ENCODE measurements at places on chromosomes 6 and 20.
A peak's percentile ranks its signal among the peaks of the same experiment; 100 is the strongest.

DNA sequence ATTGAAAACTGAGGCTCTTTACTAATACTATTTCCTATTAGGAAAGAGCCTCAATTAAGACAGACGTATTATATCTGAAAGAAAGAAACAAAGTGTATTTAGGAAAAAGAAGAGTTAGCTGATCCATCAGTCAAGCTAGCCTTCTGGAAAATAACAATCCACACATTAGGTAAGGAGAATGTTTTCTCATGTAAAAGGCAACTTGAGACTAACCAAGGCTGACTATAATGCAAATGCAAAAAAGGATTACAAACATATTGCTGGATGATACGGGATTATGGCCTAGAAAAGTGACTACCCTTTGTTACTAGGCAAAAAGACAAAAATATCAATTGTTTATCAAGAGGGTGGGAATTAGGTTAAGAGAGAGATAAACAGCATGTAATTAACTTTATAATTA is 176.9 kb downstream of the RFPL4B start:
- DNase-seq = no peak

DNA sequence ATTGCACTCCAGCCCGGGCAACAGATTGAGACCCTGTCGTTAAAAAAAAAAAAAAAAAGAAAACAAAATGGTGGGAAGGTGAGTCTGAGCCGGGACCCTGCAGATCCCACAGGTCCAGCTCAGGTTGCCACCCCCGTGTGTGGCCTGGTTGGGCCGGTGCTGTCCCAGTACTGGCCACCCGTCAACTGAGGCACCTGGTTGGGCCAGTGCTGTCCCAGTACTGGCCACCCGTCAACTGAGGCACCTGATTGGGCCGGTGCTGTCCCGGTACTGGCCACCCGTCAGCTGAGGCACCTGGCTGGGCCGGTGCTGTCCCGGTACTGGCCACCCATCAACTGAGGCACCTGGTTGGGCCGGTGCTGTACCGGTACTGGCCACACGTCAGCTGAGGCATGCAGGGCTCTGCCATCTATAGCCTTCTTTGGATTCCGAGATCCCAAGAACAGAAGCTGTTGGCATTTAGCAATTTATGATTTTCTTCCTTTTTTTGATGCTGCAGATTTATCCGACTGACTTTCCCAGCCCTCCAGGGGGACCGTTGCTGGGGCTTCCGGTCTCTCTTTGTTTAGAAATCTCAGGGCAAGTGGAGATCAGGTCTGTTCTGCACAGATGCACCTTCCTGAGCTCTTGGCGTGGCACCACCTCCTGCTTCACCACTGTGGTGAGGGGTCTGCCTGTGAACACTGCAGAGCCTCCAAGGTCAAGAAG is 113.8 kb downstream of the SYCP2 start:
- DNase-seq = no peak

- no peak for DNase-seq
Observed at GRCh38 chr6:25635886-25636317, 16.1 kb upstream of the SCGN start.

GRCh38 chr6:134373282-134373922 is 55.5 kb upstream of the SGK1 start:
- DNase-seq = no peak

DNA sequence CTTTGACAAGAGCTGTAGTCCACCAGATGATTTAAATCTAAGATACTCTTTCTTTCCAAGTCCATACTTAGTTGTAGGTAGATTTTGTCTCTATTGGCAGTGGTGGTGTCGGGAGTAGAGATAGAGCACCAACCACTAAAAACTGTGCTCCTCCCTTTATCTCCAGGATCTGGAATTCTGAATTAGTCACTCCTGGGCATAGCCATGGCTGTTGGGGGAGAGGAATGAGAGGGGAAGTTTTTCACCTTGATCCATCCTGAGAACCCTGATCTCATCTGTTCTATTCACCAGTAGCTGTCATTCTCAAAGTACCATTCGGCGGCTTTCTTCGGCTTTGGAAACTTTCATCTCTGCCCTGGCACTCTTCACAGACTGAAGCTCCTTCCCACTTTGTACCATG is 35.6 kb upstream of the NKX2-4 start:
- no peak for DNase-seq

DNA sequence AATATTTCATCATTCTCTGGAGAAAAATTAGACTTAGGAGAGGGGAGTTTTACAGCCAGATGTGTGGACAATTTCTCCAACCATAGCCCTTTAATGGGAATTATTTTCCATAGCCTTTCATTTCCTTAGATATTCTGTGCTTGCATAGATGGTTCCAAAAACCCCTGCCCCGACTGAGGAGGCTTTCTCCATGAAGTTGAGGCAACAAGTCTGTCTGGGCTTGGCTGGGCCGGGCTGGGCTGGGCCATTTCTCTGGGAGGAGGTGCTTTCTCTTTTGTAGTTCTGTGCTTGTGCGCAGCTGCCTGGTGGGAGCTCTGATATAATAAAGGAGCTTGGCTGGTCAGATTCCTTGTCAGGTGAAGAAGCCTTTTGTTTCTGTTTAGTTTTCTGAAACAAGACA is 71.4 kb downstream of the SOBP start:
- no peak for DNase-seq

GRCh38 chr20:23231561-23232218 is 118.9 kb upstream of the NXT1 start:
- no peak for DNase-seq

DNA sequence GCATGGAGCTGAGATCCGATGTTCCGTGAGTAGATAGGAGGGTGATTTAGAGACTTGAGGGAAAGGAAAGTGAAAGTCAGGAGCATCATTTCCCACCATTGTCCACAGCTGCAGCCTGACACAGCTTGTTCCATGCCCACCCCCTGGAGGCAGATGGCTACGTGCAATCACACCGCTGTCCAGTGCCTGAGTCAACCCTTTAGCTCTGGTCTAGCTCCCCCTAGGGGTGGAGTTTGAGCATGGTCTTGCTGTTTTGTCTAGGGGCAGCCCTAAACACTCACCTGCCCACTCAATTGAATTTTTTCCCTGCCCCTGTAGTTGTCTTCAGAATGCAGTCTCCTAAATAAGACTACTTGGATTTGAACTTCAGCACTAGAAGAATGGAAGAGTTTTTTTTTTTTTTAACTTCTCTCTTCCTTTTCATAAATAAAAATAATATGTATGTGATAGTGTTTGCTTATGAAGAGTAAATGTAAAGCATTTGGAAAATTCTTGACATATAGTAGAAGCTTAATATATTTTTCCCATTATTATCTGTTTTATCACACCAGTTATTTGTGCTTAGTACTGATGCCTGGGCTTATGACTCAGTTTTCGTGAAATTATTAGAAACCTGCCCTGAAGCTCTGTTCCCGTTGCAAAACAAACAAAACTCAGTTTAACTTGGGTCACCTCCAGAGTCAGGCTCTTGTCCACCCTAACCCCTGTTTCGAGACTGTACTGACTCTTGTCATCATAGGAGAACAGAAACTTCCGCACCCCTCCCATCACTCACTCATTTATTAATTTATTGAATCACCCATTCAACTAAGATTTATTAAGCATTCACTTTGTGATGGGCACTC is 814.8 kb downstream of the MAFB start:
- DNase-seq = no peak

GRCh38 chr20:62123450-62124118 is 1.3 kb downstream of the LSM14B start:
- no peak for DNase-seq

- peak; percentile 10 for DNase-seq
Observed at GRCh38 chr6:70479236-70479635, 65.9 kb downstream of the FAM135A start.

DNA sequence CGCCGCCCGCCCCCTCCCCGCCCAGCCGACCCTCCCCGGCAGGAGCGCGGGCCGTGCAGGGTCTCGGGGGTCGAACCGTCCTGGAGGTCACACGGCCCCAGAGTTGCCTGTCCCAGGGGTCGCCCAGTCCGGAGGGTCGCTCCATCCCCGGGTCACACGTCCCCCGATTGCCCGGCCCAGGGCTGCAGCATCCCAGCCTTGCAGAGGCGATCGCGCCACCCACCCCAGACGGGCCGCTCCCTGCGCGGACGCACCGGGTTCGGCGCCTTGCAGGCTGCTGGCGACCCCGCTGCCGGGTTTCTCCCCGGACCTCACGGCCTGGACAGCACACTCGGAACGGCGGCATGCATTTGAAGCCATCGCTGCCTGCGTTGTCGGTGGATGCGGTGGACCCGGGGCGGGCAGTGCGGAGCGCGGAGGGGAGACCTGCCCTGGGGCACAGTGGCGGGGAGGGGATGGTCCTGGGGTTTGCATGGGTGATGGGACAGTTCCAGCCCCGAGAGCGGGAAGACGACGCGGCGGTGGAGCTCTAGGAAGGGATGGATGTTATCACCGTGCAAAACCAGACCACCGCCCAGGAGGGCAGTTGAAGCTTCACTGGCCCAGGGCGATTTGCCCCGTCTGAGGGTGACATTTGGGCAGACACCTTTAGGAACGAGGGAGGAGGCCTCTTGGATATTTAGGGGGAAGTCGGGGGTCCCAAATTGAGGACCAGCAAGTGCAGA is 22.7 kb upstream of the FRMD1 start:
- DNase-seq = no peak

GRCh38 chr6:39979461-39980328 is 45.4 kb upstream of the MOCS1 start:
- no peak for DNase-seq

- DNase-seq = no peak
Observed at GRCh38 chr6:42168650-42169049, 4.5 kb upstream of the GUCA1A start.

- DNase-seq = no peak
Observed at GRCh38 chr6:36840432-36841403, 1.5 kb upstream of the CPNE5 start.

GRCh38 chr6:55100686-55101085 is 73.6 kb upstream of the HCRTR2 start:
- no peak for DNase-seq

DNA sequence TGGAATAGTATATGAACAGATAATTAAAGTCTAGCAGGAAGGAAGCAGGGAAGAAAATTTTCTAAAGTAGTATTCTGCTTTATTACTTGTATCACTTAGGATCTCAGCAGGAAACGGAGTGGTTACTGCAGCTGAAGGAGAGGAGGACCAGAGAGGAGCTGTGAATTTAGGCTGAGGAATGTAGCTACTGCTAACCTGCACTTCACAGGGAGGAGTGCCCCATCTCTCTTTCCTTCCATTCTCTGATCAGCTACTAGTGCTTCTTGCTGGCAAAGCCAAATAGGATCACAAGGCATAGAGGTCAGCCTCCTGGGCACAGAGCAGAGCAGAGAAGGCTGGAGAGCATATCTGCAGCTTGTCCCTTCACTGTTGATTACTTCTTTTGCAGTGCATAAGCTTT is 205.3 kb upstream of the ASCC3 start:
- DNase-seq = no peak

DNA sequence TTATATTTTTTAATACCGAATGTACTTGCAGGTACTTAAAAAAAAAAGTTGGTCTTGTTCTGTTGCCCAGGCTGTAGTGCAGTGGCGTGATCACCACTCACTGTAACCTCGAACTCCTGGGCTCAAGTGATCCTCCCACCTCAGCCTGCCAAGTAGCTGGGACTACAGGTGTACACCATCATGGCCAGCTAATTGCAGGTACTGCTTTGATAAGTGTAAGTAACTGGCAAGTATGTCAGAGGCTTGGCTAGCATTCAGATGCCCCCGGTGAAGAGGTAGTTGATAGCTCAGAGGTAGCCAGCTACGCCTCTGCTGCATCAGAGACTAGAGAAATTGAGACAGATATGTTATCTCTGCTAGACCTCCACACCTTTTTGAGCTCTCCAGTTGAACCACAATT is 40.5 kb downstream of the BTBD9 start:
- no peak for DNase-seq

DNA sequence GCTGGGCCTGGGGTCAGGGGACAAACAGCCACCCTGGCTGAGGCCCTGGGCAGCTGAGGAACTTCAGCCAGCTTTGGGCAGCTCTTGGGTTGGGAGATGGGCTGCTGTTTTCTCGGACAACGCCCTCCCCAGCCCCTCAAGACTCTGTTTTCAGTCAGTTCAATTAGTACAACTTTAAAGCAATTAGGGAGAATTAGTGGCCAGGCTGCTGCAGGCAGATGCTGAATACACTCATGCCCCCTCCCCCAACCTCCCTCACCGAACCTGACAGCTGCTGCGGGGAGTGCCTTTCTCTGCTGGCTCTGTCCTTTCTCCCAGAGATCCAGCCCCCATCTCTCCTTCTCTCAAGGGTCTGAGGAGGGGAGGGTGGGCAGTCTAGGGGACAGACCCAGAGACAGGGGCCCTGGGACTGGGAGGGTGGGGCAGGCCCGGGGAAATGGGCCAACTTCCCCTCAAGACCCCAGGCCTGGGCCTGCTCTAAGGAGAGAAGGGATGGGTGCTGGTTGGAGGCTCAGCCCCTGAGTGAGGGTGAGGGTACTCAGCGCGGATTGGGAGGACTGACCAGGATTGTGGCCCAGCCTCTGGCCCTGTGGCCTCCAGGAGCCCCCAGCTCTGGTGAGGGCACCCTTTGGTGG is 17.8 kb upstream of the MYT1 start:
- DNase-seq = no peak

GRCh38 chr20:61234224-61234890 is 17.7 kb upstream of the CDH4 start:
- no peak for DNase-seq

GRCh38 chr20:50392138-50392866 is 117.9 kb upstream of the PTPN1 start:
- DNase-seq = no peak

- DNase-seq = no peak
Observed at GRCh38 chr6:167833396-167833763, 6.7 kb downstream of the AFDN start.

- DNase-seq = no peak
Observed at GRCh38 chr6:144449218-144449617, 164.1 kb downstream of the UTRN start.

- no peak for DNase-seq
Observed at GRCh38 chr6:70669133-70669532, 1.4 kb downstream of the SMAP1 start.

DNA sequence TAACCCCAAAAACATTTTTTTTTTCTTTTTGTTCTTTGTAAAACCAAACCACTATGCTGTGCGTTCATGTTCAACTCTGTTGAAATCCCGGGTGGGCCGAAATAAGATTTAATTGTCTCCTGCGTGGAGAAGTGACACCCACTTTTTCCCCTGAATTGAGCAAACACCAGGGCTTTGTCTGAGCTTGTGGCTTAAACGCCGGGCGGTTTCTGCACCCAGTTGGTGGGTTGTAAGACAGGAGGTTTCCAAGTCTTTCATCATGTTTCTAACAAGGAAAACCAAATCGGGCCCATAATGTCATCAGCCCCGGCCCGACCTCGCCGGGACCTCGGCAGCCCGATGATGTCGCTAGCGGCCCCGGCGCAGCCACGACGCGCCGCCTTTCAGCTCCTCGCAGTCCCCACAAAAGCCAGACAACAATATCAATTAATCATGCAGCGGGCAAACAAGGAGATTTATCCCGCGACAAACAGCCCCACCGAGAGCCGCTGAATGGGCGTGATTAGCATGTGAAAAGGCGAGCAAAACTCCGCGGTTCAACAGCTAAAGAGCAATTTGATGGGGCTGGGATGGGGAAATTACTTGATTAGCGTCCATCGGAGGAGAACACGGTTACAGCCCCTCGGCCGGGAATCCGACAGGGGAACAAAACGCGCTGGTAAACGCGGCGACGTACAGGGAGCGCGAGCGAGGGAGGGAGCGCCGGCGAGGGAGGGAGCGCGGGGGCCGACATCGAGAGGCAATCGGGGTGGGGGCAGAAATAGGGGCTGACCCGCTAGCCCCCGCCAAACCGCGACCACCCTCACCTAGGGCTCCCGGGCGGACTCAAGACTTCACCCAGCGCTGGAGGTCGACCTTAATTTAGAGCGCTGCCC is 5.3 kb downstream of the LINC00237 start:
- no peak for DNase-seq

Data from LNCaP clone FGC (cell line).